ENCODE measurements at places on chromosomes 16 and 17.

- no peak for DNase-seq
These were observed 1.8 kb upstream of the CBFA2T3 start for GRCh38 chr16:88978608-88979346.

- DNase-seq, result no peak
These were observed 51.7 kb upstream of the ALDH3A1 start for GRCh38 chr17:19799796-19800195.

- no peak for DNase-seq
These were observed 39.9 kb downstream of the RNF157 start for GRCh38 chr17:76200354-76200753.

GRCh38 chr16:90026135-90026534 is 6.9 kb upstream of the DBNDD1 start:
- DNase-seq, result no peak

DNA sequence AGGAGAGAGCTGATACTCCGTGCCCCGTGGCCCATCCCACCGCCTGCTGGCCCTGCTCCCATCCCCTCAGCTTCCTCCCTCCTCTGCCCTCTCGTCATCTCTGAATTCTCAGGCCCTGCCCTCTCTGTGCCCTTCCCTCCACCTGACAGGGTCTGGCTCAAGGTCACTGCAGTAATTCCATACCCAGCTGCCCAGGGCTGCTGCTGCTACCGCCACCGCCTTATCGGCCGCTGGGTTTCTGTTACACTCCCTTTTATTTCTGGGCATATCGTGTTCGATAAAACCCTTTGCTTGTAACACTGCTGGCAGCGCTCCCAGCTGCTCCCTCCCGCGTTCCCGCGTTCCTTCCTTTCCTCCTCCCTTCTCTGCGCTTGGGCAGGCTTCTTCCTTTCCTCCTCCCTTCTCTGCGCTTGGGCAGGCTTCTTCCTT is 1.2 kb downstream of the EPN3 start:
- no peak for DNase-seq

DNA sequence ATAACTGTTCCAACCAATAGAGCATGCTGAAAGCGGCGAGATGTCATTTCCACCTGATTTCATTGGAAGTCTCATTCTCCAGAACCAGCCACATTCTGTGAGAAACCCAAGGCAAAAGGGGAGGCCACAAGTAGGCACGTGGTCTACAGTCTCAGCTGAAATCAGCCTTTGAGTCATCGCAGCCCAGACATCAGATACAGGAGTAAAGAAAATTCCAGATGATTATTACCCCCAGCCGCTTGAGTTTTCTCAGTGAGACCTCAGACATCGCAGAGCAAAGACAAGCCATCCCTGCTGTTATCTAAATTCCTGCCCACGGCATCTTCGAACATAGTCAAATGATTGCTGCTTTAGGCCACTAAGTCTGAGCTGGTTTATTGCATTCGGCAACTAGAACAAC is 23.1 kb downstream of the STAT3 start:
- no peak for DNase-seq

GRCh38 chr16:11016524-11016988 is 72.2 kb downstream of the CLEC16A start:
- DNase-seq, result no peak

DNA sequence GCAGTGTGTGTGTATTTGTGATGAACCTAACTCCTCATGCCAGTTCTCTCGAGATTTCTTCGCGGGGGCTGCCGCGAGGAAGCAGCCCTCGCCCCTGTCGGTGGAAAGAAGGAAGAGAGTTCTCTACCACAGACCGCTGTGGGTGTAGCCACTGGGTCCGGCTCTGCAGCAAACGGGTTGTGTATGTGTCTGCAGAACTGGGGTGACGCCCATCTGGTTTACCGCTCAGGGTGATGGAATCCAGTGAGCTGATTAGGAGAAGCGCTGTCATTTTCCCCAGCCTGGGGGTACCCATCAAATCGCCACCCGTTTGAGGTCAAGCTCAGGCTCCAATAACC is 7.7 kb downstream of the CORO6 start:
- peak; percentile 42 for DNase-seq

DNA sequence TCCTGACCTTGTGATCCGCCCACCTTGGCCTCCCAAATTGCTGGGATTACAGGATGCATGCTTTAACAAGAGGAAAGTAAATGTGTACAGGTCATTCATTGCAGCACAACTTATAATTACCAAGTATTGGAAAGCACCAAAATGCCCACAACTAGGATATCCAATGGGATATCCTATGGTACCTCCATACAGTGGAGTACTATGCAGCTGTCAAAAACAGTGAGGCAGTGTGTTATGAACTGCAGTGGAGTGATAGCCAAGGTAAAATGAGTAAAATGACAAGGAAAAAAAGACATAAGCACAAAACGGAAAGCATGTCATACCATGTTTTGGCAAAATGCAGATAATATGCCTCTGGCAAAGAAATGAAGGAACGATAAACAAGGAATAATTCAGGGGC is 87.6 kb downstream of the FOXL1 start:
- no peak for DNase-seq

DNA sequence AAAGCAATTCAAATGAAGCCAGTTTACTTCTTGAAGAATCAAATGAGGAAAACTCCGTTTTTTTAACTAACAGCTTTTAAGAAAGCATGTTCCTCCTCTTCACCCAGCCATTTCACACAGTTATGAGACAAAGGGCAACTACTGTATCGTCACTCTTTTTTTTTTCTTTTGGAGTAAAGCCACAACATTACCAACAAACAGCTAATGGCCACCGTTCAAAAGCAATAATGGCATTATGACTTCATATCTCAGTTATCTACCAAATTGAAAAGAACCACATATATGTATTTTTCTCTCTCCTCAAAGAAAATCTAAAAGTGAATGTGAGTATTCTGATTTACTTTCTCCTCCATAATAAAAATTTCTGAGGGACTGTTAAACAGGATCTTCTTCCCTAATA is 14.5 kb downstream of the GRB2 start:
- DNase-seq, result no peak

- no peak for DNase-seq
These were observed 4.6 kb upstream of the PLK1 start for GRCh38 chr16:23673971-23674614.

- no peak for DNase-seq
These were observed 66.3 kb downstream of the MPRIP start for GRCh38 chr17:17108451-17109049.

GRCh38 chr16:22055881-22056280 is 36.5 kb upstream of the VWA3A start:
- DNase-seq, result no peak

GRCh38 chr16:5504064-5504781 is 406.6 kb upstream of the EEF2KMT start:
- no peak for DNase-seq

- no peak for DNase-seq
These were observed 8.6 kb downstream of the SENP3 start for GRCh38 chr17:7570351-7570750.

GRCh38 chr16:61813339-61813738 is 222.9 kb downstream of the CDH8 start:
- DNase-seq, result no peak

DNA sequence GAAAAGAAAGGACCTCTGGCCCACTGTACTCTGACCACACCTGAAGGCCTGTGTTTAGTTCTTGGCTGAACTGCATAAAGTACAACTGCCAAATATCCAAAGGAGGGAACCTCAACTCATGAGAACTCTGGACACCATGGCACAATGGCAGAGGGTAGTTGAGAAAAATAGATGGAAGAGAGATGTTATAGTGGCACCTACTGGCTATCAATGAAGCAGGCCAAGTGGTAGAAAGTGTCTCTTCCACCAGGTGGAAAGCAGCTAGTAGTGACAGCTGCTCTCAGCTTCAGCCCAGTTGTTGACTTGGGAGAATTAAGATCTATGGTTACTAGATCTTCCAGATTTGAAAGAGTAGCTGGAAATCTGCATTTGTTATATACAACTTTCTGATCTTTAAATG is 3.2 kb downstream of the MED31 start:
- DNase-seq, result no peak

GRCh38 chr17:33896263-33896662 is 358.8 kb upstream of the CCL2 start:
- no peak for DNase-seq

GRCh38 chr16:16092925-16093627 is 130.2 kb downstream of the ABCC6 start:
- DNase-seq, result no peak

DNA sequence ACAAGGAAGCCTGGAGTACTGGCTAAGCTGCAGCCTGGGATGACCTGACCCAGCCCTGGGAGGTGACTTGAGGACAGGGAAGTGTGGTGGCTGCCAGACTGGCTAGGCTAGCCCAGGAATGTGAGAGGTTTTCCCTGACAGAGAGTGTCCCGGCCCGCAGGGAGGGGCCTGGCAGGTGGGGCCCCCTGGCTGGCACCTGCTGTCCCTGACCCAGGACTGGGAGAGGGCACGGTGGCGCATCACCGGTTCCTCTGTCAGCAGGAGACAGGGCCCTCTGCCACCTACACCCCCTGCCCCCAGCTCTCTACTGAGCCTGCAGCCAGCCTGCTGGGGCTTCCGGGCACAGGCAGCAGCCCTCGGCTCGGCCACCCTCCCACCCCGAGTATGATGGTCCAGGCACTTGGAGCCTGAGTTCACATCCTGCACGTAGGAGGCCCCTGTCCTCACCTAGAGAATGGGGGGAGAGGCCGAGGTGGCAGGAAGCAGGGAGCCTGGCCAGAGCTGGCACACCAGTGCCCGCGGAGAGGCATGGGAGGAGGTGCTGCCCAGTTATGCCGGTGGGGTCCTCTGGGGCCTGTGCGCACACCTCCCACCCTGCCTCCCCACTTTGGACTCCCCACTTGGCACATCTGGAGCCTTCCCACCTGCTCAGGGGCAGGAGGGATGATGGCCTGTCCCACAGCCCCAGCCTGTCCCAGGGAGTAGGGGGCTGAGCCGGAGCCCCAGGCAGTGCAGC is 528 bp downstream of the PRSS27 start:
- no peak for DNase-seq

GRCh38 chr16:64882078-64882784 is 239.6 kb downstream of the CDH11 start:
- DNase-seq, result no peak

DNA sequence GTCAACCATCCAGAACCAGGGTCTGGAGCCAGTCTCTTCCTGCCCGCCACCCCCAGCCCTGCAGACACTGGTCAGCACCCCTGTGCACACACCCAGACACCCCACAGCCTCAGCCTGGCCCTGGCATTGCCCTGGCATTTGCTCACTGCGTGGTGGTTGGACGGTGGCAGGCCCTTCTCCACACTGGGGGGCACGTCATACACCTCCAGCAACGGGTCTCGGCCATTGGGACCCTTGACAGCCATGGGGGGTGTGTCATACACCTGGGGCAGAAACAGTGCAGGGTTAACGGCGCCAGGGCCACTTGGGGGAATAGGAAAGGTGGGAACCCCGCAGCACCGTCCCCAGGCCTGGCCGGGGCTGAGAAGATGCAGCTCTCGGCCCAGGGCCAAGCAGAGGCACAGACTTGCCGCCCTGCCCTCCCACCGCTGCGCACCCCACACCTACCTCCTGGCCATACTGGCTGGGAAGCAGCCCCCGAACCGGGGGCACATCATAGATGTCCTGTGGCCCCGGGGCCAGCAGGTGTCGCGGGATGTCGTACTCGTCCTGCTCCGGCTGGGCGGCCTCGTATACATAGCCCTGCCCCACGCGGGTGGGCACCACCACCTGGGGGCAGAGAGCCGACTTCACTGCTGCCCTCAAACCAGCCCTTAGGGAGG is 14.6 kb downstream of the BCAR1 start:
- no peak for DNase-seq

DNA sequence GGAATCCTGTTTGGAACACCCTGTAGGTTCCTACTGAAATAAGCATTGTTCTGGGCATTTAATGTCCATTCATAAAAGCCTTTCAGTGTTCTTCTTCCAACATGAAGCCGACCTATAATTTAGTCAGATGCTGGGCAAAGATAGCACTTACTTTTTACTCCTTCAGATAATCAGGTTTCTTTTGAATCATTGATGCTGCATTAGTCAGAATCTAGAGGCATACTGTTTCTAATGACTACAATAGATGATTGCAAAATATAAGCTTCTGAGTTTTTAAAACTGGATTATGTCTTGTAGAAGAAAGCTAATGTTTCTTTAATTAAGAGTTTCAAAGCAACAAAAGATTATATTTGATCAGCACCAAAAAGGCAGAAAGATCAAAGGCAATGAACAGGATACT is 16.0 kb downstream of the MMD start:
- no peak for DNase-seq

DNA sequence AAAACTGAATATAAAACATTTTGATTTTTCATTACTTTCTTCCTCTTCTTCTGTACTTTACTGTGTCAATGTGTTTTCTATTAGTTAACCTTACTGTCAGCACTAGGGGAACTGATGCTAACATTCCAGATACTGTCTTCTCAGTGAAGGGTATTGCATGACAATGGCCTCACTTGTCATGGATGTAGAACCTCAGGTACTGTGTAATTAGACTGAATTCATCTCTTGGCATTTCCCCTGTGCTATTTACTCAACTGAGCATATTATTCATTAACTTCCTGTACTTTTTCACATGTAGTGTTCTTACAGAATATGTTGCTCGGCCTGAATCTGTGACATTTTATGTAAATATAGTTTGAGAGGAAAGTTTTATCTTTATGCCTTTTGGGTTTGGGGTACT is 237.0 kb downstream of the CA10 start:
- no peak for DNase-seq

DNA sequence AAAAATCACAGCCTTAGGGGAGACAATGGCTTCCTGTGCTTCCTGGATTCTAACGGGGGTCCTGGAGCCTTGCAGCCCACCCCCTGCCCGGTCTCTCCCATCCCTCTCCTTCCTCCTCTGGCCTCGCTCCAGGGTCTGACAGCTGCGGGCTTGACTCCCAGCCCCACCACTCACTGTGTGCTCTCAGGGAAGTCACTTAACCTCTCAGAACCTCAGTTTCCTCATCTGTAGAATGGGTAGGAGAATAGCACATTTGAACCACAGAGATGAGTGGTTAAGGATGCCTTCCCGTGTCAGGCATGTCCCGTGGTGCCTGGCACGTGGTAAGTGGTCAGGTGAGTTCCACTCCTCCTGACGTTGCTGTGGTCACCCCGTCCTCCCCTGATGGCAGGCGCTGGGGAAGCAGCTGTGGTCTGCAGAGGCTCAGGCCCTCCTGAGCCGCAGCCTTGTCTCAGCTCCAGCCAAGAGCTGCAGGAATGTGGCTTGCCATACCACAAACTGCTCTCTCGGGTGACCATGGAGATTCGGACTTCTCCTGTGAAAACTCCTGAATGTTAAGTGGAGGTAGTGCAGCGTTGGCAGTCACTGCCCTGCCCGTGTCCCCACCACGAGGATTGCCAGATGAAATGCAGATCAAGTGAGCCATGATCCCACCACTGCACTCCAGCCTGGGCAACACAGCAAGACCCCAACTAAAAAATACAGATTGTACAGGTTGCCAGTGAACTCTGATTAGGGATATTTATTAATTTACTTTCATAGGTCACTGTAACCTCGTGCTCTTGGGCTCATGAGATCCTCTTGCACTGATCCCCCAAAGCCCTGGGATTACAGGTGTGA is 85.7 kb downstream of the NT5M start:
- no peak for DNase-seq

- no peak for DNase-seq
These were observed 41.0 kb downstream of the SLC7A5 start for GRCh38 chr16:87828071-87828906.

GRCh38 chr17:35087731-35088355 is 24.3 kb upstream of the RFFL start:
- DNase-seq, result no peak

GRCh38 chr16:5615868-5616642 is 518.5 kb upstream of the EEF2KMT start:
- DNase-seq, result no peak

Measured in stimulated activated CD4-positive, alpha-beta T cell treated with anti-CD3 and anti-CD28 coated beads, Interleukin-1b, Interleukin-23, amount 100 ng/mL, for 1 hour (primary cell).